ENCODE measurements at places on chromosomes 13 and 19.

GRCh38 chr13:68185444-68186141 is 955.5 kb upstream of the PCDH9 start:
- no peak for DNase-seq

- no peak for DNase-seq
These were observed at the start of gene IGSF23 for GRCh38 chr19:44613295-44614178. TSS of gene IGSF23 (plus strand) at chr19:44613563. CDS start at chr19:44613646, 83 bp downstream.

- no peak for DNase-seq
These were observed 7.3 kb downstream of the FGF22 start for GRCh38 chr19:646779-647565.

DNA sequence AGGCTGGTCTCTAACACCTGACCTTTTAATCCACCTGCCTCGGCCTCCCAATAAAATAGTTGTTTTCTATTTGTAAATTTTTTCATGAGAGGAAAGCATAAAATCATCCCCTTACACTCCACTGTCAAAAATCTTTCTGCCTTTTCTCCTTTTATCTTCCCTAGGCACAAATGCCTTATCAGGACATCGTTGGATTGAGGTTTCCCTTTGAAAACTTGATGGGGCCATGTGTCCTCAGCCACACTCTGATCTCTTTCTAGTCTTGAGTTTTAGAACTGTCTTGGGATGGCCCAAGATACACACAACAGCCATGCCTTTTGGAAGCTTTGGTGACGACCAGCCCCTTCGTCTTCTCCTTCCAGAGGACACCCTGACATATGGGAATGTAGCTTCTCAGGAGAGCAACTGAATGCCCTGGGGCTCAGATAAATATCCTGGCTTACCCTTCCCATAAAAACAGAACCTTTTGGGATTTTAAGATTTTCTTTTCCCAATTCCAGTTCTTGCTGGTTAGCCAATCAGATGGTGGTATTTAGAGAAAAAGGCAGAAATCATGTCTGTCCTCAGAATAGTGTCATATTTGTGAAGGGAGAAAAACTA is 112.4 kb downstream of the ZNF429 start:
- no peak for DNase-seq

- DNase-seq, result no peak
These were observed 89.9 kb downstream of the FGF14 start for GRCh38 chr13:102311901-102312300.

Measured in NCI-H2081 (cell line).